ENCODE measurements at places on chromosomes 16 and 17. TPM values are rescaled to one million over a fixed set of nuclear protein-coding genes. Genes with fewer than 3 reads are reported as not detected.
A peak's percentile ranks its signal among the peaks of the same experiment; 100 is the strongest.

GRCh38 chr16:85395207-85395912 is 217.8 kb upstream of the GSE1 start:
- DNase-seq, result peak; percentile 99

IL21R gene
- total RNA-seq, result 0.72 TPM

GRCh38 chr16:3458852-3459361 is 15.4 kb downstream of the NAA60 start:
- peak; percentile 49 for DNase-seq

DNA sequence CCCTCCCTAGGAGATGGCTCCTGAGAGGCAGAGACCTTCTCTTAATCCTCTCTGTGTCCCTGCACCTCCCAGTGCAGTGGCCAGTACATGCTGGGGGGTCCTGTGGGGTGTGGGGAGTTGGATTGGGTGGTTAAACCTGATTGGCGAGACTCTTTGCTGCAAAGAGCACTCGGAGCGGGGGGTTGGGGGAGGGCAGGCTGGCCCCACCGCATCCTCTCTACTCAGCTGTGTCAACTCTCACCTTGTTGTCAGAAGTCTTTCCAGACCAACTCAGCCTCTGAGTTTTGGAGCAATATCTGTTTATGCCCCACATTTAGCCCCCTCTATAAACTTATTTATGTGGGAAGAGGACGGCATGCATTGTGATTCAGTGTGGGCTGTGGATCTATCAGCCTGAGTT is 40.0 kb downstream of the SMARCE1 start:
- no peak for DNase-seq

GRCh38 chr16:76483307-76483909 is 206.2 kb downstream of the CNTNAP4 start:
- no peak for DNase-seq

EVPLL gene
- 0.24 TPM for total RNA-seq

GRCh38 chr16:15539197-15539596 is 103.8 kb downstream of the MARF1 start:
- DNase-seq, result no peak

- no peak for DNase-seq
Measured at GRCh38 chr17:82249896-82250581, 21.2 kb downstream of the SLC16A3 start.

TBC1D28 gene
- total RNA-seq, result 1.2 TPM

- no peak for DNase-seq
Measured at GRCh38 chr16:88653596-88654362, 2.9 kb upstream of the CYBA start.

ATAD5 gene
- 5.8 TPM for total RNA-seq

- peak; percentile 68 for DNase-seq
Measured at GRCh38 chr16:85553436-85554113, 59.5 kb upstream of the GSE1 start.

- peak; percentile 4 for DNase-seq
Measured at GRCh38 chr16:7526736-7527135, 194.1 kb downstream of the RBFOX1 start.

DNA sequence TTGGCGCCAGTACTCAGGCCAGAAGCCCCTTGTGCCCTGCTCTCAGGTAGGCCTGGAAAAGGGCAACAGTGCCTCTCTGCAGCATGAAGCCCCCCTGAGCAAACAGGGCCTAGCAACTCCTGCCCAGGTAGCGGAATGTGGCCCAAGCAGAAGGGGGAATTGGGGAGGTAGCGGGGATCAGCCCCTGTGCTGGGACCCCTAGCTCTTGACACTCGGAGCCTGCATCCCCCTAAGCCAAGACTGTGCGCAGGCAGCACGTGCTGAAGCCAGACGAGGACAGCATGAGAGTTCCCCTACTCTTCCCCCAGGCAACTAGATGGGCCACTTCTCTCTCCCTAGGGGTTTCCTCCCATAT is 823 bp upstream of the CD2BP2 start:
- DNase-seq, result no peak

DNA sequence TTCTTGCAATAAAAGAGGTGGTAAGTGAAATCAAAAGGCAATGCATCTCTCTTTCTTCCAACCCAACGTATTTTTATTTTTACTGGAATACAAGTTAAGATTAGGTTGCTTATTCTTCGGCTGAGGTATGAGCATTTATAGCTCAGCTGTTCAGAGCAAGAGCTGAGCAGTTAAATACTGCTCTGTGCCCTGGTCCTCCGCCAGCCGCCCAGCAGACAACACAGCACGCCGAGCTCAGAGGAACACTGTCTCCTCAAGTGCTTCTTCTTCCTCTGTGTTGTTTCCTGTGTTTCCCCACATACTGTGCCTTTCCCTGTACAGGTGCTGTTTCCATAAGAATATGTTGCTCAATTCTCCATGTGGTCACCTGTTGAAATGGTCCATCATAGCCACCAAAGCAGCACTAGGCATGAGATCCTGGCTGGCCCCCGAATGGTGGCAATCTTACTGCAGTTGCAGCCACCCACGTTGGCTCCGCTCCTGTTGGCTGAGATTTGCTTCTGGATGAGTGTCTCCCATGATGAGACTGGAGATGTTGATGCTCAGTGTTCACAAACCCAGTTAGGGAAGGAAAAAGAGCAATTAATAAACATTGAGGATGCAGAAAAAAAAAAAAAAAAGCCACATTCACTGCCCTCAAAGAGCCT is 515.3 kb downstream of the GRIN2A start:
- no peak for DNase-seq

DNA sequence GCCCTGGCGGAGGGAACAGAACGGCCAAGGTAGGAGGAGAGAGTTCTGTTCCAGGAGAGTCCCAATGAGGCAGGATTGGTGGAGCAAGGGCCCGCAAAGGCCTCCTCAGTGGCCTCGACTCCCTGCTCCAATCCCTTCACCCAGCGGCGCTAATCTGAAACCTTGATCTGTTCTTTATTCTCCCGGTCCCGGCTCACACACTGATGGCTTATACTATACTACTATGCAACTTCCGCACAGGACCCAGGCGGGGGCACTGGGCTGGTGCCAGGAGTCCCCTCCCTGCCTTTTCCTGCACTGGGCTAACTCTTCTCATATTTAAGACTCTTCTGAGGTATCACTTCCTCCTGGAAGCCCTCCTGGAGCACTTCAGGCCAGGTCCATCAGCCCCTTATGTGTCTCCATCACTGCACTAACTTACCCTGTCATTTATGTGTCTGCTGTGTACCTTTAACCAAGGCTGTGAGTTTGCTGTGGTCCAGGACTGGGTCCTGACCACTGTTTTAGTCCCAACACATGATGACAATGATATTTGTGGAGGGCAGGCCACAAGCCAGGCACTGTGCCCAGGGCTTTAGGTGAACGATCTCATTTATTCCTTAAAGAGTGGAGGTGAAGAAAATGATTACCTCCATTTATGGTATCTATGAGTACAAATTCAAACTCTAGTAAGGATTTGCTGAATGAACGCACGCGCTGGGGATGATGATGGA is 6.8 kb downstream of the CCDC102A start:
- DNase-seq, result no peak

- DNase-seq, result no peak
Measured at GRCh38 chr16:88289968-88290401, 92.8 kb upstream of the ZNF469 start.

SEPTIN1 gene
- total RNA-seq, result 8.9 TPM

- no peak for DNase-seq
Measured at GRCh38 chr16:5769513-5769912, 671.9 kb upstream of the EEF2KMT start.

ARHGDIA gene
- total RNA-seq, result 57.5 TPM

GRCh38 chr16:79213214-79213613 is 387.3 kb downstream of the MAF start:
- DNase-seq, result no peak

DNA sequence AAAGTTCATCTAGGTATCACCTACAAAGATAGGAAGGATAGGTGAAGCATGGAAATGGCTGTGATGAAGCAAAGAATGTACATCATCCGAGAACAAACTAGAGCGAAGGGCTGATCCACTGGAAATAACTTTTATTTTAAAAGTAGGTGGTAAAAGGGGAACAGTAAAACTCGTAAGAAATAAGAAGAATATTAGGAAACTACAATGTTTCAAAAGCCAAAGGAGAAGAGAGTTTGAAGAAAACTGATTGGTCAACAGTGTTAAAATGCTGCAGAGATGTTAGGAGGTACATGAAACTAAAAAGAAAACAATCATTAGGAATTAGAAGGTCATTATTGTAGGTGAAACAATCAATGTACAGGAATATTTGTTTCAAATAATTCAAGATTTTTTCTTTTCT is 108.1 kb downstream of the USP32 start:
- DNase-seq, result no peak

NAGLU gene
- total RNA-seq, result 26.2 TPM

- peak; percentile 58 for DNase-seq
Measured at GRCh38 chr16:52861614-52862022, 191.1 kb downstream of the CHD9NB start.

DNA sequence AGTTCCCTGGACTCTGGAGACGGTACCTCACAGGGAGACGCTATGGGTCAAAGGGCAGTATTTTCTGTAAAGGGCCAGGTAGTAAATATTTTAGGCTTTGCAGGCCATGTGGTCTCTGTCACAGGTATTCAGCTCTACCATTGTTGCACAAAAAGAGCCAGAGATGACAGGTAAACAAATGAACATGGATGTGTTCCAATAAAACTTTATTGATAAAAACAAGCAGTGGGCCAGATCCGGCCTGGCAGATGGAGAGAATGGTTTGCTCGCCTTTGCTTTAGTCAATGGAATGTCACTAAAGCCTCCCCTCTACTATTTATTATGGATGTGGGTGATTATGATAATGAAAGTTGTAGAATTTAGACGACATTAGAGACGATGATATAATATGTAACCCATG is 8.9 kb upstream of the SLC5A11 start:
- DNase-seq, result no peak

GRCh38 chr17:79073016-79073705 is 1.5 kb upstream of the ENGASE start:
- DNase-seq, result no peak

- DNase-seq, result peak; percentile 16
Measured at GRCh38 chr17:31559584-31560501, 168.4 kb downstream of the RAB11FIP4 start.

DNA sequence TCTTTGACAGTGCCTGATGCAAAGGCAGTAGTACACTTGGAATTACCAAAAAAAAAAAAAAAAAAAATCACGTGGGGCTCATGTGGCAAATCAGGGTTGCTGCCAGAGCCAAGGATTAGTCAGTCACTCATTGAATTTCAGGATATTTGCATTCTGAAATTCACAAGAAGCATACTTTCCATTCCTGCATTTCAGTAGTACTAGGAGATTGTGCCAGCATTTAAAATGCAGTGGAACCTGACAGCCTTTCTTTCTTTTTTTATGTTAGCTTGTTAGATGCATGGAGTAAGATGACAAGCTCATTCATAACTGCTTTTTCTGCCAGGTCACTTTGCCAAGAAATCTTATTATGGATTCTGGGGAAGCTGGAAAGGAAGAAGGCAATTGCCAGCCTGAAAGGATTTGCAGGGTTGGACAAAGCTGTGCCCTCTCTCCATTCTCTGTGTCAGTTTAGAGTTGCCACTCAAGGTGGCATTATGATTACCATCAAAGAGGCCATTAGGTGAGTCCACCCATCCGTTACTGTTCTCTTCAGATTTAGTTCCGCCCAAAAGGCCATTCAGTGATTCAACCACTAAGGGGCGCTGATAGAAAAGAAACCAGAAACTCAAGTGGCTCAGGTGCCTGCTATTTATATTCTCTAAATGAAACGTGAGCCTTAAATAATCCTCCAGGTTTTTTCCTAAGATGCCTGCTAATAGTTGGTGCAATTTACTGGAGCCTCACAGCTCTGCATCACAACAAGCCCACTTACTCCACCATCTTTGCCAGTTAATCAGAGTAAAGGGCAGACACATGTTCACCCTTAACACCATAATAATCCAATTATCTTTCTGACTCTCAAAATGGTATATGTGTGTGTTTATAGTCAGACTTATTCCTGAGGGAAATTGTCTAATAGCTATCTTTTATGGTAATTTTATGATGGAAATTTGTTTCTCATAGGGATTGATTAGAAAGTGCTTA is 59.0 kb downstream of the TANGO6 start:
- DNase-seq, result peak; percentile 70

DNA sequence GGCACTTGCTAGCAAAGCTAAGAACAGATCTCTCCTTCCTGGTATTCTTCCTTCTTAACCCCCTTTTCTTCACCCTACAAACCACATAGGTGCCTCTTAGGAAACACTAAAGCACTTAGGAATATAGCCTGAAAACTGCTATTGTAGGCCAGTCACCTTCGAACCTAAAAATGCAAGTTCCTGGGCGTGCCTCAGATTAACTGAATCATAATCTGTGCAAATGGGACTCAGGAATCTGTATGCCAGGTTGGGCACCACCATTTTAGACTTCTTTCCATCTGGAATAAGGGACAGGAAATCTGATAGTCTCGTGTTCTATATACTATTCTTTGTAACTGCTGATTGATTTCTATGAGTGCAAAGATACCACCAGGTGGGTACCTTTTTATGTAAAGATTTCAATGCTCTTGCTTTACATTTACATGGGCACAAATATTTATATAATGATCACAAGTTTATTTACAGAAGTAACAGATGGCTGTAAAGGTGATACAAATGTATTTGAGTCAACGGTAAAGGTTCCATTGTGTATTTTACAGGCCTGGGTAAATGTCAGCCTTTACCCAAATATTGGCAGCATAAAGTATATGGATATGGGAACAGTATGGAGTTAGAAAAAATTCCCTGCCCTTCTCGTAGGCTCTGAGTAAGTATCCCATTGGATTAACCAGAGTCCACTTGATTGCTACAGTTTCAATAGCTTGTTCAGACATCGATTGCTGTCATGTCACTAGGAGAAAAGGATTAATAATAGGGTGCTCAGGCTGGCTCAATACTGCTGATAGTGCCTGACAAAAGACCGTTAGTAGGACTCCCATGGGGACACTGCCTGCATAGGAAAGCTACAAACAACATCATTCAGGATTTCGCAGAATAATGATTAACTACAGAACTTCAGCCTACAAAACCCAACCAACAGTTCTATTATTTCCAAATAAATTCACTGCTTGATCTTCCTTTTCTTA is 124.7 kb downstream of the SNX11 start:
- no peak for DNase-seq

DNA sequence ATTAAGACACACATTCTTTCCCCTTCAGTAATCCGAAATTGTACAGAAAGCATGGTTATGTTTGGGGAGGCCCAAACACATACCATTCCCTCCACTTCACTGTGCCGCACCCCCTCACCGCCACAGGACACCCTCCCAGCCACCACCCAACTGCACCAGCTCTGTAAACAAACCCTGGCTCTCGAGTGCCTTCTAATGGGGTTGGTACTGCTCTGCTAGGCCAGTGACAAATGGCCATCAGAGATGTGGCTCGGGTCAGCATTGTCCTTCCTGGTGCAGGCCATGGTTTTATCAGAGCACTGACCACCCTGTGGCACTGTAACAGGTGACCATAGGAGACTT is 24.0 kb upstream of the SREBF1 start:
- no peak for DNase-seq

KRT27 gene
- total RNA-seq, result not detected

SHISA9 gene
- total RNA-seq, result 2.9 TPM

All from umbilical cord (tissue), 2 donors.